ENCODE measurements at places on chromosomes 5 and 9. TPM values are rescaled to one million over a fixed set of nuclear protein-coding genes. Genes with fewer than 3 reads are reported as not detected.

GRCh38 chr5:30239331-30240022, 954.0 kb upstream of the CDH6 start:
- H3K27me3 ChIP-seq: no peaks in the 10 kb centered on the region
- no peaks in the 10 kb centered on the region for H3K4me1 ChIP-seq
- no peak overlapping the region for H3K4me3 ChIP-seq
- DNase-seq: no peak
- H3K27ac ChIP-seq: no peak overlapping the region
- H3K36me3 ChIP-seq: peaks cover 2% of the 10 kb centered on the region

- no peaks in the 10 kb centered on the region for H3K27me3 ChIP-seq
- H3K36me3 ChIP-seq: peaks cover 14% of the 10 kb centered on the region
- H3K27ac ChIP-seq: peak overlapping the region; percentile 88
- H3K4me3 ChIP-seq: peak overlapping the region; percentile 59
Measured at GRCh38 chr9:89440548-89440947, 57.4 kb downstream of the SEMA4D start.

DNA sequence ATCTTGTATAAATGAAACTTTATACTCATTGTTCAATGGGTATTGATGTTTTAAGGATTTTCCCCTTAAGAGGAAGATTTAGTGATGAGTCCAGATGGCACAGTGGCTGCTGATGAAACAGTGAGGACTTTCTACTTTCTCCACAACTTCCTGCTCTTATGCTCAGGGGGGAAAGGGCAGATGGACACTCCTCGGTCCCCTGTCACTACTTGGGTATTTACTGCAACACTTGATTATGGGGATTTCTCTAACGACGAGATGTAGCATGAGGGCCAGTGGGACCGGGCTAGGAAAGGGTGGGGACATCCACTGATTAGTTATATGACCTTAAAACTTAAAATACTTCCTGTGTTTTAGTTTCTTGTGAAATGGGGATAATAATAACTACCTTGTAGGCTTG, 146.1 kb upstream of the HMHB1 start:
- DNase-seq: no peak
- no peak overlapping the region for H3K4me3 ChIP-seq
- peaks cover 14% of the 10 kb centered on the region for H3K27me3 ChIP-seq

GRCh38 chr5:84487963-84488362, 103.3 kb upstream of the EDIL3 start:
- DNase-seq: no peak
- H3K27me3 ChIP-seq: no peaks in the 10 kb centered on the region
- no peak overlapping the region for H3K4me3 ChIP-seq
- H3K4me1 ChIP-seq: no peaks in the 10 kb centered on the region

DNA sequence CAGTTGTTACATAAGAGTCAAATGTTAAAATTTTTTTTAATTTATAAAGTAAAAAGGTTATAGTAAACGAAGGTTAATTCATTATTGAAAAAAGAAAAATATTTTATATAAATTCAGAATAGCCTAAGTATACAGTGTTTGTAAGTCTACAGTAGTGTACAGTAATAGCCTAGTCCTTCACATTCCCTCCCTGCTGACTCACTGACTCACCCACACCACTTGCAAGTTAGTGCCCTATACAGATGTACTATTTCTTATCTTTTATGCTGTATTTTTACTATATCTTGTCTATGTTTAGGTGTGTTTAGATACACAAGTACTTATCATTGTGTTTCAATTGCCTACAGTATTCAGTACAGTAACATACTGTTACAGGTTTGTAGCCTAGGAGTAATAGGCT, 57.6 kb downstream of the MAMDC2 start:
- H3K4me3 ChIP-seq: no peak overlapping the region
- H3K36me3 ChIP-seq: no peaks in the 10 kb centered on the region
- no peak for DNase-seq
- H3K4me1 ChIP-seq: no peaks in the 10 kb centered on the region

ARAP3 gene
- 3.2 TPM for total RNA-seq

DNA sequence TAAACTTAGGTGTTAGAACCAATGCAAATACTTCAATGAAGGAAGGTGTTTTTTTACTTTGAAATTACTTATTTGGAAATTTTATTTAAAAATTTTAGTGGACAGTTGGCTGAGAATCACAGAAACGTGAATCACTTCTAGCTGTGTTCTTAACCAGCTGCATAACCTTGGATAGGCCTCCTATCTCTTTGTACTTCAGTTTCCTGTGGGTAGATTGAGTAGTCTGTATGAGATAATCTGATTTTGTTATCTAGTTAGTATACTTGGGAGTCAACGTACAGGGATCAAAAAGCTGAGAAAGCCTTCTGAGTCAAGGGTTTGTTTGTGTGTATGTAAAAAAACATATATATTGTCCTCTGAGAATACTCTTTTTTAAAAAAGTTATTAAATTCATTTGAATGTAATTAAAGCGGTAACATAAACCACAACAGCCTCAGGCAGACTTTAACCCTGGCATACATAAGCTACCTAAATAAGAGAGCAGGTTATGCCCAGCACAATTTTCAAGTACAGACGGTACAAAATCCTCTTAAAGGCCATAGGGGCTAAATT, 38.1 kb upstream of the ZCCHC7 start:
- H3K27ac ChIP-seq: no peak overlapping the region
- H3K36me3 ChIP-seq: peaks cover 7% of the 10 kb centered on the region

- no peaks in the 10 kb centered on the region for H3K36me3 ChIP-seq
- no peaks in the 10 kb centered on the region for H3K27me3 ChIP-seq
- no peak overlapping the region for H3K27ac ChIP-seq
- H3K4me1 ChIP-seq: no peaks in the 10 kb centered on the region
Measured at GRCh38 chr5:13179407-13180087, 764.9 kb downstream of the DNAH5 start.

GRCh38 chr5:136108766-136109165, 23.9 kb upstream of the SMAD5 start:
- no peak overlapping the region for H3K27ac ChIP-seq
- no peak overlapping the region for H3K4me3 ChIP-seq
- peaks cover 16% of the 10 kb centered on the region for H3K27me3 ChIP-seq
- H3K36me3 ChIP-seq: no peaks in the 10 kb centered on the region

GRCh38 chr9:14081745-14082144, 232.2 kb downstream of the NFIB start:
- H3K36me3 ChIP-seq: no peaks in the 10 kb centered on the region
- no peak overlapping the region for H3K27ac ChIP-seq
- H3K4me3 ChIP-seq: no peak overlapping the region
- no peaks in the 10 kb centered on the region for H3K4me1 ChIP-seq
- no peak for DNase-seq

DNA sequence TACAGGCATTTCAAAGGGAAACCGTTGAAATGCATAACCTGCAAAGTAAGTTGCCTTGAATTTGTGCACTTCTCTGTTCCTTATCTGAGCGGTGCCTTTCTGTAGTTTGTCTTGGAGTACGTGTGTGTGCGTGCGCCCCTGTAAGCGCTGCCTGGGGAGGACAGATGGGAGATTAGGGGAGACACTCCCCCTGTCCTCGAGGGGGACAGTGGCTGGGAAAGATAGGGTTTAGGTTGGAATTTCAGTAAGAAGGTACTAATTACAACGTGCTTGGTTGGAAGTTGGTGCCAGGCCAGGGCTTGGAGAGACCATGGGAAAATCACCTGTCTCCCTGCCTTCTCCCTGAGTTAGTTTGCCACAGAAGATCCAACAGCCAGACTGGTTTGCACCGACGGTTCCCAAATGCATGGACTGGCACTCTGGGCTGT, 73.2 kb downstream of the PIK3R1 start:
- no peaks in the 10 kb centered on the region for H3K27me3 ChIP-seq
- peak overlapping the region; percentile 78 for H3K4me3 ChIP-seq
- H3K36me3 ChIP-seq: peaks cover 3% of the 10 kb centered on the region
- H3K27ac ChIP-seq: peak overlapping the region; percentile 85

- no peak overlapping the region for H3K27ac ChIP-seq
- H3K4me3 ChIP-seq: peak overlapping the region; percentile 76
- H3K4me1 ChIP-seq: peaks cover 43% of the 10 kb centered on the region
- no peak for DNase-seq
- no peaks in the 10 kb centered on the region for H3K36me3 ChIP-seq
- H3K27me3 ChIP-seq: no peaks in the 10 kb centered on the region
Measured at GRCh38 chr9:137035507-137035834, 3.6 kb upstream of the FUT7 start.

DNA sequence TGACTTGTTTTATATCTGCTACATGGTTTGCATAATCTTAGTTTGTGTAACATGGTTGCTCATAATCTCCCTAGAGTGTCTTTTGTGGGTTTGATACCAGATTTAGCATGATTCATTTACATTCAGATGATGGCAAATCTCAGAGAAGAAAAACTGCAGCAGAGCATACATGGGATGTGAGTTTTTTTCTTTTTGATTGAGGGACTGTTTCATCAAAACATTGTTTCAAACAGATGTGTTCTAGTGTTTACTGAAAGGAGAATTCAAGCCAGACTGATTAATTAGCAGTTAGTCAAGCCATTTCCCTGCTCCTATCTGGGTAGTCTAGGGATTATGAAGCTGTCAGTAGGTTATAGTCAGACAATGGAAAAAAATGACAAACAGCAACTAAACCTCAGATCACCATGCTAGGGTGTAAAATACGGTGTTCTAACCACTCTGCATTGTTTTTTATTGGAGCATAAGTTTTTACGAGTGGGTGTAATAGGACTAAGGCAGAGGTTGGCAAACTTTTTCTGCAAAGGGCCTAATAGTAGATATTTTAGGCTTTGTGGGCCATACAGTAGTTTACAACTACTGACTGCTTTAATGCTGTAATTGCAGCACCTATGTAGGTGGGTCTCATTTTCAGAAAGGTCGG, 10.5 kb upstream of the GDNF start:
- no peaks in the 10 kb centered on the region for H3K36me3 ChIP-seq
- no peaks in the 10 kb centered on the region for H3K4me1 ChIP-seq
- H3K4me3 ChIP-seq: no peak overlapping the region

- no peaks in the 10 kb centered on the region for H3K4me1 ChIP-seq
- peaks cover 2% of the 10 kb centered on the region for H3K36me3 ChIP-seq
- H3K27me3 ChIP-seq: peaks cover 25% of the 10 kb centered on the region
- no peak overlapping the region for H3K4me3 ChIP-seq
- no peak overlapping the region for H3K27ac ChIP-seq
Measured at GRCh38 chr5:87438231-87438630, 25.5 kb upstream of the CCNH start.

DNA sequence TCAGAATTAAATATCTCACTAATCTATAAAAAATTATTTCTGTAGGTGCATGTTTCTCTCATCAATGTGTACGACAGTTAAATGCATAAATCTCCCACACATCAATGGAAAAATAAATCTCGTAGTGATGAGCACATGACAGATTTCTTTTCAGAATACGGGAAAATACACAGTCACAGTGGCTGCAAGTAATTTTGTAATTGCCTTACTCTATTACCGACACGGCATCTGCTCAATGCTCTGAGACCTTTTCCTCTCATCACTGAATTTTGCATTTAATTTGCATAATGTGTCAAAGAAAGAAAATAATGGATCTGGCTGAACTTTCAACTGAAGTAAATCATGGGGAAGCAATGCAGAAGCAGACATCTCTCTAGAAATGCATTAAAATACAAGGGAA, 37.2 kb downstream of the PDE4D start:
- no peak for DNase-seq
- peaks cover 6% of the 10 kb centered on the region for H3K27me3 ChIP-seq
- no peak overlapping the region for H3K27ac ChIP-seq
- H3K4me1 ChIP-seq: no peaks in the 10 kb centered on the region
- H3K36me3 ChIP-seq: no peaks in the 10 kb centered on the region

DNA sequence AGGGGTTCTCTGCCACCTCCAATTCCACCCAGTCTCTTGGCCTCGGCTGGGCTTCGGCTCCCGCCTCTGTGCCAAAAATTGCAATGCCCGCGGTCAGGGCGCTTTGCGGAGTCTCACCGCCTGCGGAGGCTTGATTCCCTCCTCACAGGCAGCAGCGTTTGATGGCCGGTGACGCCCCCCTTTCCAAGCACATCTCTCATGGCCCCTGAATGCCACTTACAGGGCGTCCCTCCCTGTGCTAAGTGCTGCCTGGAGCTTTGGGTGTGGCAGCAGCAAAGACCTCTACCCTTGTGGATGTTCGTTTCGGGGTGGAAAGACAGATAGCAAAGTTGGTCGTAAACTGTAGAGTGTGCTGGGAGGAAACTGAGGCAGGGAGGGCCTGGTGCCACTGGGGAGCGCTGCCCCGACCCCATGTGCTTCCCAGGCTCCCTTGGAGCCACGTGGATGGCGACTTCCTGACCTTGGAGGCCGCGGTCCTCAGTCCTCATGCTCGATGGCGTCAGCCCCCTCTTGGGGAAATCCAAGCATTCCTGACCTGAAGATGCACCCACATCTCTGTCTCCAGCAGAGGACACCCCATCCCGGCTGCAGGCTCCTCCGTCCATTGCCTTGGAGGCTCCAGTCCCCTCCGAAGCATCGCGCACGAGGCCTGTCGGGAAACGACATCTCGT, 249.2 kb upstream of the IRX4 start:
- peaks cover 4% of the 10 kb centered on the region for H3K4me1 ChIP-seq
- H3K4me3 ChIP-seq: no peak overlapping the region
- DNase-seq: no peak
- H3K36me3 ChIP-seq: no peaks in the 10 kb centered on the region

DNA sequence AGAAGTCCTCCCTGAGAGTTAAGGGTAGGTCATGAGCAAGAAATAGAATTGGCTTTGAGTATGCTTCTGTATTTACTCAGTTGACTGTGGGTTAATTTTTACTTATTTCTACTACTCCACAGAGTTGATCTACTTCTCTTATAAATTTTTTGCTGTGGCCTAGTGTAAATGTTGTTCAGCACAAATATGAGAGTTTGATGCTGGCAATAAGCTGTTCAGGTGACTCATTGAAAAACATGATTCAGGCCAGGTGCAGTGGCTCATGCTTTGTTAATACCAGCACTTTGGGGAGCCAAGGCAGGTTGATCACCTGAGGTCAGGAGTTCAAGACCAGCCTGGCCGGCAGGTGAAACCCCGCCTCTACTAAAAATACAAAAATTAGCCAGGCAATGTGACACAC, 4.5 kb upstream of the CDK7 start:
- no peak for DNase-seq
- no peaks in the 10 kb centered on the region for H3K27me3 ChIP-seq
- no peaks in the 10 kb centered on the region for H3K36me3 ChIP-seq

- peaks cover 19% of the 10 kb centered on the region for H3K27me3 ChIP-seq
- no peak for DNase-seq
- H3K4me3 ChIP-seq: no peak overlapping the region
- H3K36me3 ChIP-seq: no peaks in the 10 kb centered on the region
- H3K27ac ChIP-seq: no peak overlapping the region
- H3K4me1 ChIP-seq: no peaks in the 10 kb centered on the region
Measured at GRCh38 chr5:150295741-150296486, 6.3 kb upstream of the CAMK2A start.

- H3K27ac ChIP-seq: no peak overlapping the region
- H3K36me3 ChIP-seq: no peaks in the 10 kb centered on the region
- H3K27me3 ChIP-seq: peaks cover 10% of the 10 kb centered on the region
- no peak for DNase-seq
- H3K4me3 ChIP-seq: no peak overlapping the region
Measured at GRCh38 chr9:99169086-99169485, 52.7 kb downstream of the ALG2 start.

- peaks cover 15% of the 10 kb centered on the region for H3K4me1 ChIP-seq
- H3K4me3 ChIP-seq: no peak overlapping the region
- H3K27ac ChIP-seq: peak overlapping the region; percentile 69
- no peak for DNase-seq
- no peaks in the 10 kb centered on the region for H3K36me3 ChIP-seq
Measured at GRCh38 chr9:89670801-89671434, 66.1 kb downstream of the GADD45G start.

MSMP gene
- not detected for total RNA-seq

GRCh38 chr5:120017513-120017912, 388.2 kb downstream of the FAM170A start:
- no peak overlapping the region for H3K4me3 ChIP-seq
- no peaks in the 10 kb centered on the region for H3K36me3 ChIP-seq
- no peaks in the 10 kb centered on the region for H3K4me1 ChIP-seq
- no peak overlapping the region for H3K27ac ChIP-seq
- no peak for DNase-seq

CSF1R gene
- total RNA-seq: 1.2 TPM

GRCh38 chr9:86695910-86696424, 251.3 kb downstream of the GAS1 start:
- H3K4me3 ChIP-seq: no peak overlapping the region
- no peak overlapping the region for H3K27ac ChIP-seq
- peaks cover 9% of the 10 kb centered on the region for H3K27me3 ChIP-seq
- no peaks in the 10 kb centered on the region for H3K36me3 ChIP-seq

Measured in activated T-cell treated with anti-CD3 and anti-CD28 coated beads, Interleukin-2, amount 50 U/mL, for 72 hours (primary cell).